Activated naive CD8-positive, alpha-beta T cell treated with anti-CD3 and anti-CD28 coated beads for 36 hours (primary cell): ENCODE measurements at places on chromosomes 6 and 20.
A peak's percentile ranks its signal among the peaks of the same experiment; 100 is the strongest.

GRCh38 chr20:46099491-46100287, 9.9 kb upstream of the NCOA5 start:
- no peak overlapping the region for H3K27ac ChIP-seq
- H3K4me3 ChIP-seq = no peak overlapping the region
- peaks cover 65% of the 10 kb centered on the region for H3K27me3 ChIP-seq

DNA sequence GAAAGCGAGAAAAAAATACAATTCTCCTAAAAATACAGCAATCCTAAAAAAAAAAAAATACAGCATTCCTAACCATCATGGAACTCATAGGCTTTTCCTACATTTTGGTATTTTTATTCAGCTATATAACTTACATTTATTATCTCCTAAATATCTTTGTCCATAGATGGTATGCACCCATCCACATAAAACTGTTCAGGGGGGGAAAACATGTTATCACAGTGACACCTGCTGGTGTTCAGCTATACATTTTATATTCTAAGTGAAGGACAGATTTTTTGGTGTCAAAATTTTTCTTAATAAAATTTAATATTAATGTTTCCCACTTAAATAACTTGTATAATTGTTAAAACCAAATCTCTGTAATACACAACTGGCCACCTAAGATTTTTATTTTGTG, 58.0 kb downstream of the BLOC1S5 start:
- no peak for DNase-seq
- H3K4me1 ChIP-seq = peaks cover 9% of the 10 kb centered on the region
- no peaks in the 10 kb centered on the region for H3K27me3 ChIP-seq
- H3K27ac ChIP-seq = no peak overlapping the region
- H3K4me3 ChIP-seq = no peak overlapping the region

- H3K4me3 ChIP-seq = no peak overlapping the region
- peaks cover 17% of the 10 kb centered on the region for H3K4me1 ChIP-seq
- H3K27ac ChIP-seq = no peak overlapping the region
- no peak for DNase-seq
- H3K27me3 ChIP-seq = peaks cover 87% of the 10 kb centered on the region
These were observed 208.4 kb downstream of the MYLK4 start for GRCh38 chr6:2542101-2542857.

DNA sequence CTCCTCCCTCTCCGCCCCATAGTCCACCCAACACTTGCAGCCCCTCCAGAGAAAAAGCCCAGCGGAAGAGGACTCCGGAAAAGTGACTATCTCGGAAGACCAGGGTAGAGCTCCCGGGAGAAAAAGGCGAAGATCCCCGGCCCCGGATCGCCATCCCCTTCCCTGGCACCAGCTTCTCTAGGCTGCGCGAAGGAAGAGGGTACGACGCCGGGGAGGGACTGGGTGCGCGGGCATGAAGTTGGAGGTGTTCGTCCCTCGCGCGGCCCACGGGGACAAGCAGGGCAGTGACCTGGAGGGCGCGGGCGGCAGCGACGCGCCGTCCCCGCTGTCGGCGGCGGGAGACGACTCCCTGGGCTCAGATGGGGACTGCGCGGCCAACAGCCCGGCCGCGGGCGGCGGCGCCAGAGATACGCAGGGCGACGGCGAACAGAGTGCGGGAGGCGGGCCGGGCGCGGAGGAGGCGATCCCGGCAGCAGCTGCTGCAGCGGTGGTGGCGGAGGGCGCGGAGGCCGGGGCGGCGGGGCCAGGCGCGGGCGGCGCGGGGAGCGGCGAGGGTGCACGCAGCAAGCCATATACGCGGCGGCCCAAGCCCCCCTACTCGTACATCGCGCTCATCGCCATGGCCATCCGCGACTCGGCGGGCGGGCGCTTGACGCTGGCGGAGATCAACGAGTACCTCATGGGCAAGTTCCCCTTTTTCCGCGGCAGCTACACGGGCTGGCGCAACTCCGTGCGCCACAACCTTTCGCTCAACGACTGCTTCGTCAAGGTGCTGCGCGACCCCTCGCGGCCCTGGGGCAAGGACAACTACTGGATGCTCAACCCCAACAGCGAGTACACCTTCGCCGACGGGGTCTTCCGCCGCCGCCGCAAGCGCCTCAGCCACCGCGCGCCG, 822 bp downstream of the FOXQ1 start:
- H3K27me3 ChIP-seq = peaks cover 75% of the 10 kb centered on the region
- H3K4me1 ChIP-seq = peaks cover 20% of the 10 kb centered on the region
- H3K27ac ChIP-seq = no peak overlapping the region
- H3K4me3 ChIP-seq = peak overlapping the region; percentile 67
- no peaks in the 10 kb centered on the region for H3K36me3 ChIP-seq

DNA sequence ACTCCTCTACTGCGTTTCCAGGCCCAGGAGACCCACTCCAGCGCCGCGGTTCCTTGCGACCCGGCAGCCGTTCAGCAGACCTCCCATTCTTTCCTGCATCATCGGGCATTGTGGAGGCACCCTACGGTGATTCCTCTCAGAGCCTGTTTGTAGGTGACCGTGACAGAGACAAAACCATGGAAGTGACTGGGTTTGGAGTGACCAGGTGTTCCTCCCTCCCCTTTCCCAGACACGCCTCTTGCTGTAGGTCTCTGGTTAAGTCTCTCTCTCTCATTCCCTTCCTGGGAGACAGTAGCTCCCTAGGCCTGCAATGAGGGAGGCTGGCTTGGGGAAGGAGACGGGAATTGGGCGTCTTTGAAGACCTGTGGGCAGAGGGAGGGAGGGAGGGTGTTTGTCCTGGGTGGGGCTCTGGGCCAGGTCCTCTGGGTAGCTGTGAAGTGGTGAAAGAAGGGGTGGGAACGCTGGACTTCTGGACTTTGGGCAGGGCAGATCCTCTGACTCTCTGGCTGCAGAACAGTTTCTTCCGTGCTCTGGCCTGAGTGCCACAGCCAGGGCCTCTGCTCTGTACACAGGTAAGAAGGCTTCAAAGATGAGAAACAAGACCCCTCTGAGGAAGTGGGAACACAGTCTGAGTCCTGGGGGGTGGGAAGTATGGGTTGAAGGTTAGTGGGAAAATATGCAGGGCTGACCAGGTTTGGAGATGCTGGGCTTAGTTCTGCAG, 763 bp downstream of the KLC4 start:
- H3K27me3 ChIP-seq = no peaks in the 10 kb centered on the region
- no peak for DNase-seq
- peaks cover 23% of the 10 kb centered on the region for H3K4me1 ChIP-seq
- peaks cover 3% of the 10 kb centered on the region for H3K36me3 ChIP-seq
- H3K4me3 ChIP-seq = peak overlapping the region; percentile 81
